ENCODE measurements at places on chromosomes 11 and 22. TPM values are rescaled to one million over a fixed set of nuclear protein-coding genes. Genes with fewer than 3 reads are reported as not detected.

GRCh38 chr11:88484873-88485621 lies 147.5 kb upstream of the CTSC start:
- DNase-seq: peak; percentile 45

Gene OR10A2
- total RNA-seq: not detected

Gene FGF3
- not detected for total RNA-seq

Gene PRR33
- total RNA-seq: not detected

Gene NF2
- 42.4 TPM for total RNA-seq

DNA sequence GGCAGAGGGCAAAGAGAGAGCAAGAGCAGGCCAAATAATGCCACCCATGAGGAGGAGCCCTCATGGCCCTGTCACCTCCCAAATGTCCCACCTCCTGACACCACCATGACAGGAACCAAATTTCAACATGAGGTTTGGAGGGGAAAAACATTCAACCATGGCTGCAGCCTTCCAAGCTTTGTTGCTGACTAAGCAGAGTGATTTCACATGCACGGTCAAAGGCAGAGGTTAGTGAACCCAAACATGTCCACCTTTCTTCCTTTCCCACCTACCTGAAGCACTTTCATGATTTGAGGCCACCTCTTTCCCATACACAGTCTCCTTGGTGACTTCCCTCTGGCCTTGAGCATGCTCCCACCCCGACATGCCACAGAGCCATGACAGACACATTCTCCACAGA lies 89.7 kb downstream of the C11orf91 start:
- DNase-seq: no peak

Gene APOL5
- total RNA-seq: not detected

DNA sequence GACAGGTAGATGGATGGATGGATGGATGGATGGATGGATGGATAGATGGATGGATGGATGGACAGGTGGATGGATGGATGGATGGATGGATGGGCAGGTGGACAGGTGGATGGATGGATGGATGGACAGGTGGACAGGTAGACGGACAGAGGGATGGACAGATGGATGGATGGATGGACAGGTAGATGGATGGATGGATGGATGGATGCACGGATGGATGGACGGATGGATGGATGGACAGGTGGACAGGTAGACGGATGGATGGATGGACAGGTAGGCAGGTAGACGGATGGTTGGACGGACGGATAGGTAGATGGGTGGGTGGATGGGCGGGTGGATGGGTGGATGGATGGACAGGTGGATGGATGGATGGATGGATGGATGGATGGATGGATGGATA lies 24.3 kb downstream of the PDGFB start:
- DNase-seq: peak; percentile 10

Gene PRG3
- total RNA-seq: not detected

DNA sequence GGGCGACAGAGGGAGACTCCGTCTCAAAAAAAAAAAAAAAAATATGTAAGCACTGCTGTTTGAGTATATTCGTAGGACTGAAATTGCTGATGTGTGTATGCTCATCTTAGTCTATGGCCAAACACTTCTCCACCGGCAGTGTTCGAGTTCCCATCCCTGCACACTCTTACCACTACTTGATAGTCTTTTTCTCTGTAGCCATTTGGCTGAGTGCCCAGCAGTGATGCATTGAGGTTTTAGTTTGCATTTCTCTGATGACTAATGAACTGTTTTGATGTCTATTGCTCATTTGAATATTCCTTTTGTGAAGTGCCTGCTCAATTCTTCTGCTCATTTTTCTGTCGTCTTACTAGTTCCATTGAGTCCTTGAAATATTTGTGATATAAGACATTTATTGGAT lies 1.9 kb downstream of the TIRAP start:
- no peak for DNase-seq

DNA sequence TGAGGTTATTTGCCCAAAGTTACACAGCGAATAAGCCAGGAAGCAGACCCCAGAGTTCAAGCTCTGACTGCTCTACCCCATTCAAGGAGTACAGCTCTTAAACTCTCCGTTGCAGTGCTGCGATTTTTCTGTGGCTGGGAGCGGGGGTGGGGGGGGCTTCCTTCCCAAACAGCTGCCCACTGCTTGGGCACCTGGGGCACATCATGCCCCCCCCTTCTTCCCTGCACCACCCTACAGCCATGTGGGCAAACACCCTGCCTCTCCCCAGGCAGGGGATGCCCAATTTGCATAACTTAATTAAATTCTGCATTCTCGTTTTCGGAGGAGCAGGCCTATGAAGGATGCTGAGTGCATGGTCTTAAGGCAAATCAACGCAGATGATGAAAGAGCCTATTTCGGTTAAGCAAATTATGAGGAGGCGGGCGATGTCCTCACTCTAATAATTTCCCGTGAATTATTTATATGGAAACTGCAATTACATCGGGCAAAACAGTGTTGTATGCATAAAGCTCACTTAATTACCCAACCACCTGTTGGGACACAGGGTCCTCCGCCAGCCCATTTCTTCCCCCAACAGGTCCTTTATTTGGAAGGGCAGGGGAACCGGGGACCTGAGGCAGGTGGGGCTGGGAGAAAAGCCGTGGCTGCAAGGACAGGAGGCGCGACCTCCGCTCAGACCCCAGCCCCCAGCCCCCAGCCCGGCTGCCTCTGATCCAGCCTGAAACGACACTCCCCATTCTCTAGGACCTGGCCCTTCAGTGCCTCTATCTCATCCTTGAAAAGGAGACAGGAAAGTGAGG lies 610.5 kb downstream of the BUD13 start:
- no peak for DNase-seq

Gene CASP5
- 5.8 TPM for total RNA-seq

- no peak for DNase-seq
Measured at GRCh38 chr22:45987136-45987861, 10.3 kb upstream of the WNT7B start.

Gene TBX1
- total RNA-seq: 13.5 TPM

- no peak for DNase-seq
Measured at GRCh38 chr11:35049859-35050531, 89.0 kb upstream of the CD44 start.

Gene OR5B17
- total RNA-seq: not detected

DNA sequence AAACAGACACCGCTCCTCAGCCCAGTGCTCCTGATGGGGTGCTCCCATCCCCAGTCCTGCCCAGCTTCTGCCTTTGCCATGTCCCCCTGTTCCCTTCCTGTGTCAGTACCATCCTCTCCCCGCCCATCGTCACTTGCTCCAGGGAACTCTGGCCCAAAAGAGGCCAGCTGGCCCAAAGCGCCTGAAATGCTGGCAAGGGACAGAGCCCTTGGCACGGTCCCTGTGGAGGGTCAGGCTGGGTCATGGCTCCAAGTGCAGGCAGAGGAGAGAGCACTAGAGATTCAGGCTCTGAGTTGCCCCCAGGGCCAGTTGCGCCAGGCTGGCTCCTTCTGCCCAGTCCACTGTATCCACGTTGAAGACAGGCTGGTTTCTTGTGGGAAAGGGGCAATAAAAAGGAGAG lies 8.4 kb upstream of the HDHD5 start:
- DNase-seq: no peak

Gene MS4A13
- total RNA-seq: not detected

DNA sequence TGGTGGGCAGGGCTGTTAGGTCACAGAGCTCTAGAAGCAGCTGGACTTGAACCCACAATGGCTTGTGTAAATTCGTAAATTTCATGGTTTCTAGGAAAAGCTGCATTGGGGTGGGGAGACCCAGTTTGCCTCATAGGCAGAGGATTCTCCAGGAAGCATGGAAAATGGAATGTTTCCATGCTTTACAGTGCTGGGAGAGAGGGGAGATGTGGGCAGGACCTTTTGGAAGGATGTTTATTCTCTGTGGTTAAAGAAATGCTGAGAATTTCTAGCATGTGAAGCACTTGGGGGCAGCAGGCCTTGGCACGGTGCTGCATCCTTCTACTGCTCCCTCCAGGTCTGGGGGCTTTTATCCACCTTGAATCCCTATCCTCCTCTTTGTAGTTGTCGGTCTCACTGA lies 46.3 kb downstream of the TRAF6 start:
- DNase-seq: no peak

Gene LDHAL6A
- not detected for total RNA-seq

DNA sequence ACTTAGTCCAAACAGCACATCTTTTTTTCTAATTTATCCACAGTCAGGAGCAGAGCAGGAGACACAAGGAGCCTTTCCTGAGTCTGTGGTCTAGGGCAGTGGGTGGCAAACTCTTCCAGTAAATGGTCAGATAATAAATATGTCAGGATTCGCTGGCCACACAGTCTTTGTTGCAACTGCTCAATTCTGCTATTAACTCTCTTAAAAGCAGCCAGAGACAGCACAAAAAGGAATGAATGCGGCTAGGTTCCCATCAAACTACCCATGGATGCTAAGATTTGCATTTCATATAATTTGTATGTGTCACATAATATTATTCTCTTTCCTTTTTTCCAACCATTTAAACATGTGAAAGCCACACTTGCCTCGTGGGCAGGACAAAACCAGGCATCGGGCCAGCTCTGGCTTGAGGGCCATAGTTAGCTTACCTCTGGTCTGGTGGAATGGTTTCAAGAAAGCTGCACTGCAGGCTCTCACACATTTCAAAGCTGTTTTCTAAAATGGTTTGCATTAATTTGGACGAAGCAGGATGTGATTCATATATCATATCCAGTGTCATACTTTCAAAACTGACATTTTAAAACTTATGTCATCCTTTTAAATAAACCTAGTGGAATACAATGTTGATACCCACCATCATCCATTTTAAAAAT lies 64.7 kb upstream of the CD5 start:
- no peak for DNase-seq

DNA sequence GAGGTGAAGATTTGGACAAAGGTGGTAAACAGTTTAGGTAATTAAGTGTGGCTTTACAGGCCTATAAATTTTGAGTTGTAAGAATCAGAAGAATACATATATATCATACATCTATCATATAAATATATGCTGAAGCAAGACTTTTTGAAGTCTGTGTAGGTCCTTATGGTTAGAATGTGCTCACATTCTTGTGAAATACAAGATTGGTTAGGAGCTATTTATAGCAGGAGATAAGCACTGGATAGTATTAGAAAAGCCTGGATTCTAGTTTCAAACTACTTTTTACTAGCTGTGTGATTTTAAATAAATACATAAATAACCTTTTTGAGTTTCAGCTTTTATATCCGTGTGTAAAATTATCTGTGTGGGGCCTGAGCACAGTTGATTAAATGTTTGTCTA lies 42.3 kb downstream of the ANKRD42 start:
- no peak for DNase-seq

DNA sequence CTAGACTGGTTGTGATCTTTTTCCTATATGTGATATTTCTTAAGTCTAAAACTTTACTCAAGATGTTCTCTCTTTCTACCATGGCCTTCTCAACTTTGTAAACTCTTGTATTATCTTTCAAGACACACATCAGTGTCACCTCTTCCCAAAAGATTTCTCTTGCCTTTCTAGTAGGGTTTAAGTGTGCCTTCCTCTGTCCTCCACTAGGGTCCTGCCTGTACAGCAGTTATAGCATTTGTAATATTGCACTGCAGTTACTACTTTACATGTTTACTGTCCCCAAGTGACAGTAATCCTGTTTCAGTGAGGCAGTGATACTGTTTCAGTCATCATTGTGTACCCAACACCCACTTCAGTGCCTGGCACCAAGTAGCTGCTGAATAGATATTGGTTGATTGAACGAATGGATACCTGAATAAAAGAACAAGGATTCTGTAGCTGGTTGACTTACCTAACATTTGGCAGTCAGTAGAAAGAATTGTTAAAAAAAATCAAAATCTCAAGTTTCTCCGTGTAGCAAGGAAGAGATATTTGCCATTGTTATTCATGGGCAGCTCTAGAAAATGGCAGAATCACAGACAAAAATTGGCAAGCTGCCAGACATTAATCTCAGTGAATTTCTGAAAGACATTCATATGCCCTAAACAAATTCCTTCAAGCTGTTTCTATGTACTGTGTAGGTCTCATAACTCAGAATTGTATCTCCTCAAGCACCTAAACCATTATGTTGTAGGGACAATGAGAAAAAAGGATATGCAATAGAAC lies 79.4 kb downstream of the RBMXL2 start:
- DNase-seq: no peak

Data from lower lobe of right lung (tissue), 2 donors.